ENCODE measurements at places on chromosomes 7 and 10.
A peak's percentile ranks its signal among the peaks of the same experiment; 100 is the strongest.

GRCh38 chr10:52208365-52208764 is 105.7 kb upstream of the DKK1 start:
- DNase-seq, result no peak

GRCh38 chr10:112952282-112953173 is 2.5 kb downstream of the TCF7L2 start:
- DNase-seq, result no peak

DNA sequence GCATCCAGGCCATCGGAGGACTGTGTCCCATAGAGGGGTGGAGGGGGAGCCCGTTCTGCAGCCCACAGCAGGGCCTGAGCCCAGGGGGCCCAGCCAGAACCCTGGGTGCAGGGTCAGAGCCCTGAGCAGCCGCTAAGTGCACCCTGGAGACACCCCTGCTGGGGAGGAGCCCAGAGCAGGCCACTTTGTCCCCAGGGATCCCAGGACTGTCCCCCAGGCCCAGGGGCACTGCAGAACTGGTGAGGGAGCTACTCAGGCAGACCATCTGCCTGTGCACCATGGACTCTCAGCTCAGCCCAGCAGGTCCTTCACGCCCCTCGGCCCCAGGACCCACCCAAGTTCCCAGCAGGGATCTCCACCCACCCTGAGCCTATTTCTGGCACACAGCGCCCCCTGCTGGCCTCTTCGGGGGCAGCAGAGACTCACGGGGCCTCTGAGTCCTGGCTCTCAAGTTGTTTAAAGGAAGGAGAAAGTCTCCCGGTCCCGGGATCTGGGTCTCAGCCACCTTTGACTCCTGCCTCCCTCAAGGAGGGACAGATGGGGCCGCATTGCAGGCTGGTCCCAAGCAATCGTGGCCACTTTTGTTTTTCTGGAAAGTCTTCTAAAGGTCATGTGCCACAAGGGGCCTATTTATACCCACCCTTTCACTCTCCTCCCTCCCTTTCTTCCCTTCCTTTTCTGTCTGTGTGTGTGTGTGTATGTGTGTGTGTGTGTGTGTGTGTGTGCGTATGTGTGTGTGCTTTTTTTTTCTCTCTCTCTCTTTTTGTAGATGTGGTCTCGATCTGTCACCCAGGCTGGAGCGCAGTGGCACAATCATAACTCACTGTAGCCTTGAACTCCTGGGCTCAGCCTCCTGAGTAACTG is 90.3 kb downstream of the MYL10 start:
- DNase-seq, result peak; percentile 22

GRCh38 chr7:40570223-40570622 is 435.4 kb downstream of the SUGCT start:
- DNase-seq, result no peak

GRCh38 chr7:4809091-4809591 is 33.7 kb downstream of the AP5Z1 start:
- no peak for DNase-seq

DNA sequence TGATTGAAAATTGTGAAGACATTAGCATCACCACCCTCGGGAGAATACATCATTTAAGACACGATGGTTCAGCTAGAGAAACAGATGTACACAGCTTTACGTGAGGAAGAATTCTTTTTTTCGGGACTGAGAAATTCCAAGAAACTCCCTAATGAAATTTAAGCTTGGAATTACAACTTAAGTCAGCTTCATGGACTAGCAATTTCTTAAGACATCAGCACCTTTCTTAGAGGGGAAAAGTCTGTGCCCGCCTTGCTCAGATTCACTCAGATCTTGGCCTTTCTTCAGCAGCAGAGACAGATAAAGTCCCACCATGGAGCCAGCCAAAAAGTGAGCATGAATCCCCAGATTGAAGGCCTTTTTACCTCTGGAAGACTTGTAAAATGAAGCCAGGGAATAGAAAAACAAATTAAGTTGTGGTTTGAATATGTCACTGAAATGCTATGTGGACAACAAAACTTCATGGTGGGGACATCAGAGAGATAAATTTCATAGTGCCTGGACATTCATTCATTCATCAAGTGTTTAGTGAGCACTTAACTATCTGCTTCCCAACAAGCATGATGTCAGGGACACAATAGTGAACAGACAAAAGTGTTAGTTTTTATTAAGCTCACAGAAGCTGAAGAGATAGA is 32.1 kb downstream of the PRKG1 start:
- DNase-seq, result no peak

DNA sequence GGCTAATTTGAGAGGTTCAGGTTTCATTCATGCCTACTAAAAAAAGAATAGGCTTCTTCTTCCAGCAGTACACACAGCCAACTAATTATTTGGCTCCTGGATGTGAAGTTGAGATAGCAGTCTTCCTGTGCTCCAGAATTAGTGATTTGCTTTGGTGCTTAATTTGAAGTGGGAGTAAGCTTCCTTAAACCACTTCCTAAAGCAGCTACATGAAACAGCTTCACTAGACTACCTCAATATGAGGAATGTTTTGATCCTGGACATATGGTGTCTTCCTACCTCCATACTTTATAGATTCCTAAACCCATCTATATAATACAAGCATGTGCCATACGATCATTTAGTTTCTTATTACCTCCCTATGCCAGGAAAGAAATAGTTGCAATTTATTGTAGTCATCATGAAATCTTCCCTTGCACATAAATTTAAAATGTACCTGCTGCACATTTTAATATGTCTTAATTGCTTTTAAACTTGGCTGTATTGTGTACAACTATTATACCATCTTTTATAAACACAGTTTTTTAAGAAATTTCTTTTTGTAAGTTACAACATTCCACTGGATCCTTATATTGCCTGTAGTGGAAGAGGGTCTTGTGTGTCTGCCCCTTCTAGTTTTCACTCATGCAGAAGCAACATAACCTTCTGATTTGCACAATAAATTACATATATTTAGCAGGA is 8.6 kb downstream of the VIM start:
- DNase-seq, result no peak

GRCh38 chr10:71080381-71081228 is 131.8 kb upstream of the UNC5B start:
- no peak for DNase-seq

DNA sequence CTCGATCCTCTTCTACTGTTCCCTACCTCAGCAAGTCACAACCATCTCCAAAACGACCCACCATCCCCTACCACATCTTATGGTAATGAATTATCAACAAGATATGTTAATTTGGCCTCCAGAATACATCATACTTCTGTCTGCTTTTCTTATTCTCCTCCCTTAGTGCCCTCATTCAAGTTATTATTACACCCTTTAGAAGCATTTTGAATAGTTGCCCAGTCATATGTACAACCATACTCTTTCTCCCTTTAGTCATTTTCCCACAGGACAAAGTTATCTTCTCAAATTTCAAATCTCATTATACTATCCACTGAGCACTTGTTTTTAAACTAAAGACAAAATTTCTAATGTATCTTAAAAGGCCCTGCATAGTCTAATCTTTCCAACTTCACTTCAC is 71.0 kb downstream of the GNAT3 start:
- no peak for DNase-seq

GRCh38 chr10:80460399-80461207 is 6.5 kb downstream of the TSPAN14 start:
- DNase-seq, result no peak

- no peak for DNase-seq
Observed at GRCh38 chr10:63375458-63375857, 90.3 kb downstream of the JMJD1C start.

DNA sequence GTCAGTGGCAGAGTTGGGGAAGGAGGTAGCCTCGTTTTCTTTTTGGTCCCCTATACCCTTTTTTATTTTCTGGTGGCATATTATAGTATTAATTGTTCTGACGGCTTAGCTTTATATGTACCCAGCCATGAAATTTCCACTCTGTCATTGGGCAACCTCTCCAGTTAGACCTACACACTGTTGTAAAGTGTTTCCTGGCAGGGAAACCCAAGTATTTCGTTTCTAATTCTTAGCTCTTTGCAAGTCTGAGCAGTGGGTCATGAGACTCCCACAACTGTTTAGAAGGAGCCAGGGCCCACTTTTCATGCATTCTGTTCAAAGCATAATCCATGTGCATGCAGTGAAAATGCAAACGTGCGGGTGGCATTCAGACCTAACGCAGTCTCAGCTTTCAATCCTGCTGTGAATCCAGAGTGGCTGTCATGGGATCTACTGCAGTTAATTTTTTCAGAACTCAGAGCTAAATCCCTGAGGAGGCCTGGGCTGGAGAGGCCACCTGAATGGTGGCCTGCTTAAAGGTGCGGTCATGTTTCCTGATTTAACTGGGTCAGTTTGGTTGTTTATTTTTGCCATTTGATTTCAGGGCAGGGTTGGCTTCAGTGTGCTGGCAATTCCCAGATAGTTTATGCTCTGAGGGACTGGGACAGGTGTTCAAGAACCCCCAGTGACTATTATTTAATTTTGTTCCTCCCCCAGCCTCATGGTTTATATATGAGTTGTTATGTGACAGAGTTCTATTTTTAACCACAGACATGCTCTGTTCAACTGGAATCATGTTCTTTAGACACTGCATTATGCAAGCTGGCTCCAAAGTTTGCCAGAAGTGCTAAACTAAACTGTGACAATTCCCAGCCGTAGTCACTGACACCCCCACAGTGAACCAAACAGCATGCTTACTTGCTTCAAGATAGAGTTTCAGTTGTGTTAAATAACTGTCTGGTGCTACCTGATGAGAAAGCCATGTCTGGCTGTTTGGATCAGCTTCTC is 27.4 kb upstream of the SYPL1 start:
- DNase-seq, result no peak

GRCh38 chr10:124703778-124704427 is 40.3 kb downstream of the FAM53B start:
- DNase-seq, result no peak

- no peak for DNase-seq
Observed at GRCh38 chr10:36341471-36341870, 699.4 kb upstream of the FZD8 start.
